ENCODE measurements at places on chromosomes 5 and 9.

DNA sequence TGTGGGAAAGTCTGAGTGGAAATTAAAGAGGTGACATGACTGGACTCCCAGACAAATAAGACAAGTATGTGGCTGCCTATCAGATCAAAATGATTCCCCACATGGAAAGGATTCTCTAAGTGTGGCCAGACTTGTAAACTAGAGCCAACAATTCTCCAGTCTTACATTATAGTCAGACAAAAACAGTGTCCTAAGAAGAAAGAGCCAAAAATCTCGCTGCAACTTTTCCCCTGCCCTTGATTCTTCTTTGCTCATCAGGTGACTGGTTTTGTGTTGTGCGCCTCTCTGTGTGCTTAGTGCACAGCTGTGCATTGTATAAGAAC, 164.2 kb upstream of the TARS1 start:
- DNase-seq, result no peak

DNA sequence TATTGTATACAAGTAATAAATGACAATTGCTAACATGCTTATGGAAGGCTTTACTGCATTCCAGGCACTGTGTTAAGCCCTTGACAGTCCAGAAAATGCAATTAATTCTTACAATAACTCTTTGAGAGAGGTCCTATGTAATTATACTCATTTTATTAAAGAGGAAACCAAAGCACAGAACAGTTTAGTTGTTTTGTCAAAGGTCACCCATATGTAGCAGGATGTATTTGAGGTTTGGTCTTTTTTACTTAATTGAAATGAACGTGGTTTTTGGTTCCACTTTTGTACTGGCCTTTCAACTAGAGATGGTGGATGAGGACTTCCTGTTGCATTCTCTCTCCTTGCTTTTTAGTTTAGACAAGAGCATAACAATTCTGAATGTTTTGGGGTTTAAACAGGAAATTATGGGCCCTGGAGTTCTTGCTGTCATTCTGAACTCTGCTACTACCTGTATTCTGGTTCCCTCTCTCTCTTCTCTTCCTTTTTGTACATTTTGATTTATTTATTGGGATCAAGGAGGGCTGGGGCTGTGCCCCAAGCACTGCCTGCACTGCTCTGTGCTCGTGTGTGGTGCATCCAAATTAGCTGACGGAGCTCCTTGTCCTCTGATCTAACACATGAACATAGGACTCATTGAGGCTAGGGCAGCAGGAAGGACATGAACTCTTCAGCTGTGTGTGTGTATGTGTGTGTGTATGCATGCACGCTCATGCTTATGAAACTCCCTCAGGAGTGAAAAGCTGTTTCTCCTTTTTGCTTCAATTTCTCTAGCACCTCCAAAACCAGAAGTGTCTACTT, 47.4 kb downstream of the SLC28A3 start:
- DNase-seq, result no peak

DNA sequence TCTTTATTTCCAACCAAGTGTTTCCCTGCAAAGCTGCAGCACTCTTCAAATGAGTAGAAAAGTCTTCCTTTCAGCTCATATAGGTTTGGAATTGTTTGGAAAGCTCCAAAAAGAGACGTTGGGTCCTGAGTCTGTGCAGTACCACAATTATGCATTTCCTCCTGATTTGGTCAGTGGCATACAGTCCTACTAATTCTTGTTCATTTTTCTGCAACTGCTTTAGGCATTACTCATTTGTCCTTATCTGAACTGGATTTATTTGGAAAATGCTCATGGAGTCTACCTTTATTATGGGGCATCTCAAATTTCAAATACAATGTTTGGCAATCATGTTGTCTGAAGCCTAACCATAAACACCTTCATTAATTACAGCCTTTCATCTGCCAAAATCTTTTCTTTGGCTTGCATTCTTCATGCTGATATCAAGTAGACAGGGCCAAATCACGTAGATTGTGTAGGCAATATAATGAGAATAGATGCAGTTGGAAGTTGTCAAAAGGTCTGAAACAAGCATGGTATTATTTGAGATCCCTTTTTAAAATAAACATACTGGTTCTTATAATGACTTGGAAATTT, 232.8 kb downstream of the TLE1 start:
- DNase-seq, result no peak

- DNase-seq, result no peak
Measured at GRCh38 chr9:92181296-92181695, 66.1 kb upstream of the SPTLC1 start.

DNA sequence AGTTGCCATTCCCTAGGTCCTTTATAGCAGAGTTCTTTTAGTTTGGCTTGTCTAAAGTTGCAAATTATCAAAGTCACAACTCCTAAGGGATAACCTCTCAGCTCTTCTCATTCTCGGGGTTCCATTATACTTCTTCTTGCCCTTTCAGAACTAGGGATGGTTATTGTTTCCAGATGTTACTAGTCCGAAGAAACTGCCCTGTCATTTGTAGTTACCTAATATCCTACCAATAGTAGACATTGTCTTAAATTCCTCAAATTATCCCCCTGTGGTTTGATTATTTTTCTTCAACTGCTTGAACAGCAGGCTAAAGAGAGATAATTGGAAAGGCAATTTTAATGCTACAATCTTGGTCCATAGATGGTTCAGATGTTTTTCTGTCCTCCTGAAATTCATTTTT, 709.8 kb downstream of the KCTD16 start:
- DNase-seq, result no peak

- DNase-seq, result peak; percentile 78
Measured at GRCh38 chr5:33049842-33050241, 338.7 kb downstream of the NPR3 start.

DNA sequence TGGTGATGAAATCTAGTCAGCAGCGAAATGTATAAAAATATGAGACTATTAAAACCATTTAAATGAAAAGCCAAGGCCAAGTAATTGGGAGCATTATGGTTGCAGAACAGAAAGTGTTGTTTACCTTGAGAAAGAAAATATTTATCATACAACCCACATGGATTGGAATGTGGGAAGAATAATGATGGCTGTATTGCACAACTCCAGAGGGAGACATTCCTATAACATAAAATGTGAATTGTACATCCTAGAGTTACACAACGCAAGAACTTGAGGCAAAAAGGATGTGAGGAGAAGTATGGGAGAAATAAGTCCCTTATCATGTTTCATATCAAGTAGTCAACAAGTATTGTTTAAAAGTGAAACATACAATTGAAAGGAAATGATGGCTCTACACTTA, 1014.0 kb upstream of the SEMA6A start:
- no peak for DNase-seq

DNA sequence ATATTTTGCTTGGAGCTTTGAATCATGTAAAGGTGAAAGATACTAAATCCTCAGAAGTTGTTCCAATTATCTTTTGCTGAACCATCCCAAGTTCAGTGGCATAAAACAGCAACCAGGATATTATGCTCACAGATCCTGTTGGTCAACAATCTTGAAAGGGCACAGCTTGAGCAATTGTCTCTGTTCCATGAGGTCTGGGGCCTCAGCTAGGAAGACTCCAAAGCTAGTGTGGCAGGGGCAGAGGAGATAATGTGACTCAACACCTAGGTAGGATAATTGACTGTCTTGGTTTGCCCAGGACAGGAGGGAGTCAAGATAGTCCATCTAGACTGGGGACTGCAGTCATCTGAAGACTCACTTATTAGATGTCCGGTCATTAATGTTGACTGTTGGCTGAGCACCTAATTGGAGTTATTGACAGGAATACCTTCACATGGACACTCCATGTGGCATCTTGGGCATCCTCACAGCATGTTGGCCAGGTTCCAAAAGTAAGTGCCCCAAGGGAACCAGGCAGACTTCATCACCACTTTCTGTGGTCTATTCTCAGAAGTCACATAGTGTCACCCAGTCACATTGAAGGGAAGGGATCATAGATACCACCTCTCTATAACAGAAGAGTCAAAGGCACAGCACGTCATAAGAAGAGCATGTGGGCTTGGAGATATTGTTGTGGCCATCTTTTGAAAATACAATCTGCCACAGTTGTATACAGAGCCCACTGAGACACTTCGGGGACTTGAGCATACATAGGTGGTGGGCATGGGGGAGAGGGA, 88.4 kb upstream of the GPBP1 start:
- DNase-seq, result no peak

DNA sequence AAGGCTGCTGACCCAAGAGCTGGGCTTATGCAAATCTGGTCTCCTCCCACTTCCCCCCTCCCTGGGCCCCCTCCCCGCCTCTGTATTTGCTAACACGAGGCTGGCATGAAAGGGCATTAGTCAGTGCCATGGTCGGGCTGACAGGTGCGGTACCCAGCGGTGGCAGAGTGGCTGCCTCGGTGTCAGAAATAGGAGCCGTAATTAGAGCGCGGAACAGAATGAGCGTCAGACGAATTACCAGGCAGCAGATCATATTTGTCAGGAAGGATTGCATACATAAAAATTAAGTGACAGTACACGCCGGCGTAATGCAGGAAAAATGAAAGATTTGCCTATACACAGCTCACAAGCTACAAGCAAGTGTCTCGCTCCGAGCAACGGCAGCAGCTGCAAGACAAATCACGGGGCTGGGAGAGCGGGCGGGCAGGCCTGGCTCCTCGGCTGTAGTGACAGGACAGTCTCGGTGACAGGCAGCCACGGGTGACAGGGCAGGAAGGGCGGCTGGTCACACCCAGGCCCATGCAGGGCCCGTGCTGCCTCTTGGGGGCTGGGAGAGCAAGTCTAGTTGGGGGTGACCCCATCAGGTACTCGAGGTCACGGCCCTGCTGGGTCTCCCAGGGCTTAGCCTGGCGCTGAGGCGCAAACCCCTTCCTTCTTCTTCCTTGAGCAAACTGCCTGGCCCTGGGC, 72.4 kb downstream of the NEK6 start:
- DNase-seq, result no peak

DNA sequence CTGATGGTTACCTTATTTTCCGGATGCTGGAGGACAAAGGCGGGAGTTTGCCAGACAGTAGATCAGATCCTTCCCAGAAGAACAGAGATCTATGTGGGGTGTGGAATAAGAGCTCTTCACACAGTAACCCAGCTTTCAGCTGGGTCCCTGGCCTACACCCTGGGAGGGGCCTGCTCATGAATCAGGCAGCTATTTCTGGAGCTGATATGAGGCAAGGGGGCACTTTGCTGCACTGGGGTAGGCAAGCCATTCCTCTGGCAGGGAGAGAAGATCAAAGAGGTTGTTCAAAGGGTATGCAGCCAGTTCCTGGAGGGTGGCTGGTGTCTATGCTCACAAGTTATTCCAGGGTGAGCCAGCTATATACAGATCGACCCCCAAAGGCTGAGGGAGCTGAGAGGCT, 48.6 kb downstream of the CYSTM1 start:
- DNase-seq, result no peak

DNA sequence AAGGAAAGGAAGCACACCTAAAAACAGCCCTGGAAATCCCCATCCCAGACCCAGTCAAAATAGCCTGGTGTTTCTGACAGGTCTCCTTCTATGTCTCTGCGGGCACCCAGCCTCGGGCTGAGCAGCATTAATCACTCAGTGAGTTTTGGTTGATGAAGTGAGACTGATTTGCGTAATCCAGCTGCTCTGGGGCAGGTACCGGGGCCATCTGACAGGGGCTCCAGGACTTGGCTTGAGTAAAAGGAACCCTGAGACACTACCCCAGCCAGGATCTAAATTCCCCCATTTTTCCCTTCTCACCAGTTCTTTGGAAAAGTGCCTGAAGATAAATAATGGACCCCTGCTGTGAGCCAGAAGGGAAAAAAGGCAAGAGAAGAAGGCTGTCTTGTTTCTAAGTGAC, 596 bp downstream of the SLC28A3 start:
- no peak for DNase-seq

GRCh38 chr5:59104400-59105127, 521.7 kb downstream of the RAB3C start:
- no peak for DNase-seq

- DNase-seq, result no peak
Measured at GRCh38 chr5:147520450-147520849, 10.6 kb upstream of the DPYSL3 start.

DNA sequence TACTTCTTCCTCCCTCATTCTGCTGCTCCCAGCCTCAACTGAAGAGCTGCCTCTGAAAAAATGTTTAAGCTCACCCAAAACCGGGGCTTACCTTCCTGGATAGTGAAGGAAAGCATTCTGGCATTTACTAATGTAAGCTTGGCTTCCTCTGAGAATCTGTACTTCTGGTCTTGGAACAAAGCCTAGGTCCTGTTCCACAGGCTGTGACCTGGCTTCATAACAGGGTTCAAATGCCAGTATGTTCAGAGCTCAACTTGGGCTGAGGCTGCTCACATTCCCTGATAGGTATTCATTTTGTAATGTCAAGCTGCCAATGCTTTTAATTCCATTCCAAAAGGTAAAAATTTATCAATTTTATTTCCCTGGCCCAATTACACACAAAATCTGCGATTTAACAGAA, 411.7 kb upstream of the KCNN2 start:
- DNase-seq, result no peak

- DNase-seq, result peak; percentile 56
Measured at GRCh38 chr5:90645024-90645610, 86.5 kb downstream of the ADGRV1 start.

DNA sequence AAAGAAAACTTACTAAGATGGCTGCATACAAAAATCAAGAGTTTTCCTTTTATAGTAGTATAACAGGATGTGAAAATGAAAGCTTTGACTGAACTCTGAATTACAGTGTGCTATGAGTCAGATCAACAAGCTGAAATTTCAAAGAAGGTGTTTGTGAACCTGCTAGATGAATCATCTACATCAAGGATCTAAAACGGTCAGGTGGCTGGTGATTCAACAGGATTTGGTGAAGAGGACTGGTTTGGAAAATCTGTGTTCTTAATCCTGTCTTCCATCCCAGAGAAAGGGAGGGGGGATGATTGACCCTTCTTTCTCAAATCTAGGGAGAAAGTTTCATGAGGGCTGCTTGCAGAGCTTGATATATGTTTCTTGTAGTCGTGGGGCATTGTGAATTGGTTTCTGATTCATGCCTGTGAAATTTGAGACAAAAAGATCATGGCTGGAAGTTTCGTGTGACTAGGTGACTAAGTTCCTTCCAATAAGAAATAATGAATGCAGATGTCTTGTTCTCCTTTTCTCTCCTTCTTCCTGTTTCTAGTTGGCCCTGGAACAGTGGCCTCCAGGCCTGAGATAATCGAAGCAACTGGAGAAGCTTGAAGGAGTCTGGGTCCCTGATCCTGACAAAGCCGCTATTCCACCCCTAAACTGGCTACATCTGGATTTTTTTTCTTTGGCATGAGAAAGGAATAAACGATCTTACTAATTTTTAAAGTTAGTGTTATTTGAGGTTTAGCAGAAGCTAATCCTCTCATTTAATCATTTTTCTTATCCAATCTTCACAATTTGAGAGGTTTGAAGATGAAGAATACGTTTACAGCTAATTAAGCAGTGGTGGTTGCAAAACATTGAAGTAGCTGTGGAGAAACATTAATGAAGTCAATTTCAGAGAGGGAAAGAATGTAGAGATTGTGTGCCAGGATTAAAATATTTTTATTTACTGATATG, 67.2 kb downstream of the MRPS30 start:
- DNase-seq, result peak; percentile 98

DNA sequence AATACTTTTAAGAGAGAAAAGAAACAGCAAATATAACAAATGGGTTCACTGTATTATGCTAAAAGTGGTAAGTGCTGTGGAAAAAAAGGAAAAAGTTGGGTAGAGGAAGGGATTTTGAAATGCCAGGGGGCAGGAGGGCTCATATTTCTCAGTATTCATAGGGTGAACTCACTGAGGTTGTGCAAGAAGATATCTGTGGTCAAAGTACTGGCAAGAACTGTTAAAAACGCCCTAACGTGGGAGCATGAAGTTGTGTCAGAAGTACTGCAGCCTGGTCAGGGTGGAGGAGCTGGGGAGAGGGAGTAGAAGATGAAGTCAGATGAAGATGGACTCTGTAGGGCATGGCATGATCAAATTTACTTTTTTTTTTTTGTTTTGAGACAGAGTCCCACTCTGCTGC, 31.2 kb upstream of the SLC28A3 start:
- DNase-seq, result no peak

Data from HCT116 (cell line).